ENCODE measurements at places on chromosomes 4 and X.

DNA sequence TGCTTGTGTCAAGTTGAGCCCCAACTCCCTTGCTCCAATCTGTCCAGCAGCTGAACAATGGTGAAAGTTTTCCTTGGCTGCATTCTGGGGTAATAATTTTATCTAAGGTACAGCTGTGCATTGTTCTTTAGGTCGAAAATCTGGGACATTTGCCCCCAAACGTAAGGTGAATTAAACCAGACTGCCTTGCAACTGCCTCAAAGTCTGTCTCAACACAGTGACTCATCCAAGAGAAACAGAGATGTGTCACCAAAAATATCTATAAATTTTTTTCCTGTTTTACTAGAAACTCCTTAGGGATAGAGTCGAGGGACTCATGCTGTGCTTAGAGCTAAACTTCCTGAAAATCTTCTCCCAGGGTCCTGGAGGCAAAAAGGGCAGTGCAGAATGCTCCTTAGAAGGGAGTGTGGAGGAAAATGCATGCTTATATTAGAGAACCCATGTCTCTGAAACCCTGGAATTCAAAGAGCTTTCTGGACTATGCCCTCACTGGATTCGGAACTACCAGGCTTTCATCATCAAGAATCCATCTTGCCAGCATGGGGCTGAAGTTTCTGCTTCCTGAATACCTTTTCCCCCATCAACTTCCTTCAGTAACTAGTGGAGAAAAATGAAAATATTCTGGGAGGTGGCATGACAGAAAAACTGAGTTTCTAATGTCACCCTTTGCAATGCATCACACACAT lies 115.7 kb downstream of the PALLD start:
- peak; percentile 52 for ATAC-seq

- ATAC-seq: no peak
Measured at GRCh38 chr4:103757631-103758030, 37.8 kb upstream of the TACR3 start.

GRCh38 chr4:47065051-47065481 lies 33.7 kb downstream of the GABRB1 start:
- no peak for ATAC-seq

DNA sequence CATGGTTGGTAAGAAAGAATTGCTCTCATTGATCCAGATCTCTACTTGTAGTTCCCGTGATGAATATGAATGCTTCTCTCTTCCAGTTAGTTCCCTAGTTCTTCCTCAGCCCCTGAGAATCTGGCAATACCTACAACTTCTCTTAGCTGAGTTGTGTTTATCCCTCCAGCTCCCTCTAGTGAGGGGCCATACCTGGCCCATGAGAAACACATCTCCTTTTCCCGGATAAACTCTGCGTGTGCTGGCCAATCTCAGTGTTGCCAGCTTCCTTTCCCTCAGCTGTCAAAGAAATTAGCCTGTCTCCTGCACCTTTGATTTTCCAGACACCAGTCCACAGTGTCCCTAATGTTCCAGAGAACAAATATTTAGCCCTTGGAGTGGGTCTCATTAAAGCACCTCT lies 5.7 kb downstream of the CBLL2 start:
- peak; percentile 66 for ATAC-seq

GRCh38 chr4:117164338-117164737 lies 79.0 kb upstream of the TRAM1L1 start:
- ATAC-seq: no peak

DNA sequence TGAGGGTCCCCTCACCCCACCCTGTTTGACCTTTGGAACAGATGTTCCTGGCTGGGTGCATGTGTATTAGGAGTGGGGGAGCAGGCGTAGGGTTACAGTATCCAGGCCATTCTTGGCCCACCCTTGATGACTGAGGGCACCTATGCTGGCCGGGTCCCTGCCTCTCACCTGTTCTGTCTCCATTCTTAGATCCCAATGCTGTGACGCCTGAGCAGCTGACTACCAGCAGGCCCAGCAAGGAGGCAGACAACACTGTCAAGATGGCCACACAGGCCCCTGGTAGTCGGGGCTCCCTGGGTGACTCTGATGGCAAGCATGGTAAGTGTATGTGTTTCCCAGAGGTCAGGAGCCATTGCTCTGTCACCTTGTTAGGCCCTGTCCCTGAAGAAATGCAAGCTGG lies 10.9 kb downstream of the EFNB1 start:
- no peak for ATAC-seq

DNA sequence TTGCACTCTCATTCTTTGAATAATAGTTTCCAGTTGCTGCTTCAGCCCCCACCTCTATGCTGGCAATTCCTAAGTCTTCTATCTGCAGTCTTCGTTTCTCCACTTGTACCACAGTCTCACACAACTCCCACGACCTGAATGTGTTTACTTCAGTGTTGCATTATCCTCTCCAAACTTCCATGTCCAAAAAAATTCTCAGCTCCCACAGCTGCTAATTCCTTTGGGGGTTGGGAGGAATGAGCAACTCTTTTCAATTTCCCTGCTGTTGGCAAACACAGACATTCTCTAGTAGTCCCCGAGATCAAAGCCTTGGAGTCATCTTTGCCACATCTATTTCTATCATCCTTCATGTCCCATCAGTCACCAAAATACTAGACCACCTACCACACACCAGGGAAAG lies 14.4 kb upstream of the CDS1 start:
- no peak for ATAC-seq

- ATAC-seq: no peak
Measured at GRCh38 chr4:47195706-47196105, 164.3 kb downstream of the GABRB1 start.

DNA sequence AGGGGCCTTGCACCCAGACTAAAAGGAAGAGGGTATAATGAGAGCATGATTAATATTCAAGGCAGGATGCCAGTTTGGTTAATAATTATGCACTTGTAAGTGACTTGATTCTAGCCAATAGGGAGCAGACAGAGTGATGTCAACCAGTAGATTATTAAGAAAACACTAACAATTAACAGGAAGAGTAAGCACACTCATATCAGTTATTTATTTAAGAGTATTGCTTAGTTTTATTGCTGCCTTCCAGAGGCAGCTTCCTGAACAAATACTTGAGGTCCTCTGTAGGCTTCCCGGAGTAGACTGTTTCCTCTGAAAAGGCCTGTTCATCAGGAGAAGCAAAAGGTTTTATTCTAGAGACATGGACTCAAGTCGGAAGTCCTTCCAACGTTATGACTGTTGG lies 129.1 kb upstream of the AFF2 start:
- ATAC-seq: no peak

DNA sequence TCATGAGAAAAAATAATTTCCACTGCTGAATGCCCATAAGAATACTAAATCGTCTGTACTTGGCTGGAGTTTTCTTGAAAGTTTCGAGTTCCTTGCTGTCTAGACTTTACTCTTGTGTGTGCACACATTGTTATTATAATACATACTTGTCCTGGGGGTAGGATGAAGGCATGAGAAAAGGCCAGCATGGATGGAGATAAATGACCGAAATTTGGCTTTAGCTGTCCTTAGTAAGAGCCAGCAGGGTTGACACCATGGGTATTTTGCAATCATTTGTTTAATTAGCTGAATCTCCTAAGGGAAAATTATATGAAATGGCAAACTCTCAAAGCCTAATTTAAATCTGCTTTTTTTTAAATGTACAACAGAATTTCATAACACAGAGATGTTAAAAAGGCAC lies 641.6 kb downstream of the ADGRL3 start:
- ATAC-seq: no peak

DNA sequence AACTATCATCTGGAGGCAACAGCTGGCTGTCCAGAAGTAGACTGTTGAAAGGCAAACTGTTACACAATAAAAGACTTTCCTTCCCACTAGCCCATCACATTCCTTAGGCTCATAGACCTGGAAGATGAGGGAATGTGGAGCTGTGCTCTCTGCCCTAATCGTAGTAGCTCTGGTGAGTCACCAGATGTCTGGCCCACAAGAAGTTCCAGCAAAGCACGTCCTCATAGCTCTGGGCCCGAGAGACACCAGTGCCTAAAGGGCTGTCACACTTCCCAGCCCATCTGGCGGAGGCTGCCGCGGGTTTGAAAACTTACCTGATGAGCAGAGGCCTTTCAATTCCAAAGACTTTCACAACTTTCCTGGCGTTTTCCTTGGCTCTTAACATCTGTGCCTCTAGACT lies 81.7 kb upstream of the STOX2 start:
- ATAC-seq: no peak

- ATAC-seq: peak; percentile 17
Measured at GRCh38 chr4:146370841-146371240, 150.9 kb downstream of the SLC10A7 start.

- ATAC-seq: no peak
Measured at GRCh38 chr4:53576676-53577372, 14.5 kb downstream of the LNX1 start.

DNA sequence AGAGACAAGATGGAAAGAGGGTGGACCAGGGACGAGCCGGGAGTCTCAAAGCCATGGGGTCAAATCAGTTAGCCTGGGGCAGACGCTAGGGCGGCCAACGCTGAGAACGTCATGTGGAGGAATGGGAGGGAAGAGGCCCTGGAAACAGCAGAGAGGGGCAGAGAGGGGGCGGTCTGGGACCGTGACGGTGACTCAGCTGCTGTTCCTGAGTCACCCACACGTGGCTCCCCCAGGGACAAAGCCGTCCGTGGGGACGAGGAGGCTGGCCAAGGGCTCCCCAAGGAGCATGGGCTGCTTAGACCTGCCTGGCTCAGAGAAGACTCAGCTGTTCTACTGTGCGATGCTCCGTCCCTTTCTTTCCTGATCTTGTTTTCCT lies 108.4 kb upstream of the LRPAP1 start:
- ATAC-seq: no peak

- ATAC-seq: no peak
Measured at GRCh38 chr4:158129694-158130093, 43.1 kb downstream of the GASK1B start.

DNA sequence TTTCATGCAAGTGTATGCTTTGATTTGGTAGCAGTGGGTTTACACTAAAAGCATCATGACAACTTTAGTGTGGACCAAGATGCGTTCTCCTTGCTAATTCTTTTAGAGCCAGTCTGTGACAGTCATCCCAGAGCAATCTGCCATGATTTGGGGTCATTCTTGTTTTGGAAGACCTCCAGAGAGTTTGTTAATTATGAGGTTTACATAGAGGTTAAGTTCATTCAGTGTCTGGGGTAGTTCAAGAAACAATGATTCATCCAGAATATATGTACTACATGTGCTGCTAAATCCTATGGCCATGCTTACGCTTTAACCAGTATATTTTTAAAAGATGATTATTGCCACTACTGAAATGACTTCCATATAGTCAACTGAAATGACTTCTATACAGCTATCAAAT lies 328.5 kb upstream of the AGA start:
- no peak for ATAC-seq

GRCh38 chr4:154778264-154778663 lies 2.8 kb upstream of the RBM46 start:
- ATAC-seq: no peak

DNA sequence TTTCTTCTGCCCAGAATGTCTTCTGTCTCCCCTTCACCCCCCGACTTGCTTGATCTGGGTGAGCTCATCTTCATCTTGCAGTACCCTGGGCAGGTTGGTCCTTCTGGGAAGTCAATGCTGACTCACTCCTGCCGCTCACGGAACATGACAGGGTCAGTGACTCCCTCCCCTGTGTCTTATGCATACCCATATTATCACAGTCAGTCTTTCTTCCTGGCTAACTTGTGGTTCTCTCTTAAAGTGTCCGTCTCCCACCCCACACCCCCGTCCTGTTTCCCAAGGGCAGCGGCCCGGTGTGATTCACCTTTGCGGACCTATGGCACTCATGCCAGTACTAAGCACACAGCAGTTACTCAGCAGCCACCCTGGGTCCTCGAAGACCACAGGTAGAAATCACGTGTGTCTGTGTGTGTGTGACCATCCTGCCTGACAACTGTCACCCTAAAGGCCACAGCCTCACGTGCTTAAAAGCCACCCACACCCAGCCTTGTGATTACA lies 17.7 kb downstream of the IQSEC2 start:
- ATAC-seq: peak; percentile 86

DNA sequence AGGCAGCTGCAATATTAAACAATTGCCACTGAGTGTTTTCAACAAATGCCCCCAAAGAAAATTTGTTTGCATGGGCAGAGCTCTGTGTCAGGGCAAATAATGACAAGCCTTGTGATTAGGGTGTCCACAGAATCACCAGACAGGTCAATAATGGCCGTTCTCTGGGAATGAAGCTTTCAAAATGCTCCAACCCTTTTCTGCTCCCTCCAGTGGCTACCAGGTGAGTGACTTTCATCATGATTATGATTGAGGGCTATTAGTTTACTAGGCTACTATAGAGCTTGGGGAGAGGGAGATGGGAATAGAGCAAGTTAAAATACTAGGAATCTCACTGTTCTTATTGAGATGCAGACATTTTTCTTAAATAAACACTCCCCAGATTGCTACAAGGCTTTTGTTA lies 23.5 kb downstream of the IRS4 start:
- no peak for ATAC-seq

DNA sequence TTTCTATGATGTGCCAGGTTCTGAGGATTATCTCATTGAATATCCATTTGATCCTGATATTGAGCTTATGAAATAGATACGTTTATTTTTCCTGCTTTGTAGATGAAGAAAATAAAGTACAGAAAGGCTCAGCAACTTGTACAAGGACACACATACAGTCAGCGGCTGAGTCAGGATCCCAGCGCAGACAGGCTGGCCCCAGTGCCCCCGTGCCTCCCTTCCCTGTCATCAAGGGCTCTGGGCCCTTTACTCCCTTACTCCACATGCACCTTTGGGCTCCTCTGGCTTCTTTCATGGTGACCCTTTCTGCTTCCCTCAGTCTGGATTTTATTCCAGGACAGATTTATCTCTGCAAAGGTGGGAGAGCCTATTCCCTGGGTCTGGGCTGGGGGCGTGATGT lies 12.8 kb downstream of the RASL11B start:
- ATAC-seq: no peak

- ATAC-seq: peak; percentile 69
Measured at GRCh38 chrX:130108647-130109428, 1.5 kb downstream of the ELF4 start.

DNA sequence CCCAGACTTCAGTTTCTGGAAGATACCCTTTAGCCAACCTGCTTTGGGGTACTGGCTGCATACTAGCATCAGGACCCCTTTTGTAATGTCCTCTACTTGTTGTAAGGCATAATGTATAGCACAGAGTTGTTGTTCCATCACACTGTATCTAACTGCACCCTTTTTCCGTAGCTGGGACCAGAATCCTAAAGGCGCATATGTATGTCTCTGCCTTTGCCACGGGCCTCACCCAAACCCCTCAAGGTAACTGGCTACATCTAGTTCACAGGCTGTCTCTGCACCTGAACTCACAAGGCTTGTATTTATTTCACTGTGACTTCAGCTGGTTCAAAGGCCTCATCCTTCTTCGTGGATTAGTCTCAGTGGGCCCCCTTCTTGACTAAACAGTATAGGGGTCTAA lies 29.6 kb upstream of the NUDT6 start:
- ATAC-seq: no peak

GRCh38 chr4:73021634-73022033 lies 47.9 kb downstream of the COX18 start:
- ATAC-seq: peak; percentile 96

GRCh38 chr4:151012820-151013219 lies 2.3 kb downstream of the LRBA start:
- no peak for ATAC-seq

GRCh38 chrX:129233786-129234185 lies 289.5 kb downstream of the SMARCA1 start:
- no peak for ATAC-seq

Measured in SK-N-SH treated with all-trans-retinoic acid at 6 μM for 48 hours (cell line).